Activated CD8-positive, alpha-beta memory T cell treated with anti-CD3 and anti-CD28 coated beads for 36 hours (primary cell): ENCODE measurements at places on chromosomes 6 and 20. TPM values are rescaled to one million over a fixed set of nuclear protein-coding genes. Genes with fewer than 3 reads are reported as not detected.

Gene ARMH2
- not detected for total RNA-seq

Gene LY6G6D
- not detected for total RNA-seq

Gene MYBL2
- total RNA-seq = 91.7 TPM

Gene OPN5
- total RNA-seq = not detected
